ENCODE measurements at places on chromosomes 12 and 14.

DNA sequence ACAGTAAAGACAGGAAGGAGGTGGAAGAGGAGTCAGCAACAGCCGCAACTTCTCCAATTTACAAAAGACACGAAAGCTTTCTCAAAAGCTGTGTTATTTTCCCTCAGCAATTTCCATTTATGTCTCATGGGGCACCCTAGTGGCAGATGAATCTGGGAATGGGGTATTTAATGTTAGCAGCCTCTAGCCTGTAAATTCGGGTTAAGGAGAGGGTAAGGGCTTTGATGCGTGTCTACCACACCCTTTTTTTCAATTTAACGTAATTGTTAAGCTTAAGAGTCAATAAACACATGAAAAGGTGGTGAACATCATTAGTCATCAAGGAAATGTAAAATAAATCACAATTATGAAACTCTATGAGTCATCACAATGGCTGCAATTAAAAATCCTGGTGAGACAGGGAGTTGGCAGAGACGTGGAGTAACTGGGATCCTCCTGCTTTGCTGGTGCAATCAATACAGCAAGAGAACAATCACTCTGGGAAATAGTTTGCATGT lies 986.4 kb downstream of the AACS start:
- DNase-seq = no peak

- no peak for DNase-seq
Observed at GRCh38 chr12:16833376-16834015, 227.5 kb upstream of the LMO3 start.

- DNase-seq = no peak
Observed at GRCh38 chr12:27754795-27755194, 25.2 kb upstream of the KLHL42 start.

GRCh38 chr14:53710615-53711014 lies 246.0 kb downstream of the BMP4 start:
- DNase-seq = no peak

DNA sequence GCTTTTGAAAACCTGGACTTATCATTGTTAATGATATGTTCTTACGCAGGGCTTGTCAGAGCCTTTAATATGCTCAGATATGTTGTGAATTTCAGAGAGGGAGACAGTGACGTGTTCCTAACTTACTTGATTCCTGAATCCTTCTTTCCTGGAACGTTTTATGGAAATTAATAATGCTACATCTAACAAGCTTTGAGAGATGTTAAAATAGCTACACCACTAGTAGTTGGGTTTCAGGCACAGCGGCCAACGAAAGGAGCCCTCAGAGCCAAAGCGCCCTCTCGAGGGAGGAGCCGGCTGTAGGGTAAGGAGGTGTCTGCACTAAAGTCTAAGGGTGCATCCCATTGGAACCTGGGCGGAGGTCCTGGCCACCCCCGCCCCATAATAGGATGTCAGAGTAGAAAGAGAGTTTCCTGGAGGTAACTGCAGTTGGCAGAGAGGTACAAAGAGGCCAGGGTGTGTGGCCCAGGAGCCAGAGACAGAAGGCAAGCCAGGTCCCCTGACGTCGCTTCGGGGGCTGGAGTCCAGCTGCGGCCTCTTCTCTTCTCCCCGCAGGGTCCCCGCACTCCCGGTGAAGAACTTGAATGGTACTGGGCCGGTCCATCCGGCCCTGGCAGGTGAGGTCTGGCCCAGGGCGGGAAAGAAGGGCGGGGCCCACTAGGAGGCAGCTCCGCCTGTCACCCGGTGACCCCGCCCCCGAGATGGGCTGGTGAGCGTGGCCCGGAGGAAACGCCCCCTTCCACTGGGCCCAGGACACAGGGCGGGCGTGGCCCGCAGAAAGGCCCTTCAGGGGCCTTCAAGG lies 36.3 kb downstream of the DTX1 start:
- peak; percentile 18 for DNase-seq

DNA sequence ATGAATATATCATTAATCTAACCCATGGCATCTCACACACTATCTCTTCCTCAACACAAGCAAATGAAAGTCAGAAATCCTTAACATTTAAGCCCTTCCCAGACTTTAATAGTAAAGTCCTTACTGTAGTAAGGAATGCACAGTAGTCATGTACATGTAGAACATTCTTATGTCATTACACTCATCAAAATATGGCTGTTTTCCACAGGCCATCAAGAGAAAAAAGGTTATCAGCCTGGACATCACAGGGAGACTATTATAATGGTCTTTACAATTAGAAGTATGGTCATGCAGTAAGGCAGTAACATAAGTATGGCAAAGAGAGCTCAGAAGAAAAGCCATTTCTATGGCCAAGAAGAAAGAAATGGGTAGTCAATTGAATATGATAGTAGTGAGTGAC lies 121.2 kb downstream of the SLC6A15 start:
- DNase-seq = no peak

DNA sequence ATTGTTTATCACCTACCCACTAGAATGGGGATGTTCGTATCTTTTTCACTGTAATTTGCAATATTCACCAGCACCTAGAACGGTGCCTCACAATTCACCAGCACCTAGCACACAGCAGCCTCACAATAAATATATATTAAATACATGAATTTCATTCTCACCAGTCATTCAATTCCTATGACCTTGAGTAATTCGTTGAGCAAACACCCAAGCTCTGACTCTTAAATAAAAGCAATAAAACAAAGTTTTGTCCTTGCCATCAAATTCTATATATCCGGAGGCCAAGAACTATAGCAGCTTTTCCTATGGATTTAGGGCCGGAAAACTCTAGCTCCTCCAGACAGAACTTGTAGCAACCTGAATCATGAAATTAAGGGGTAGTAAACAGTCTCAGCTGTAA lies 981 bp downstream of the VTI1B start:
- no peak for DNase-seq

DNA sequence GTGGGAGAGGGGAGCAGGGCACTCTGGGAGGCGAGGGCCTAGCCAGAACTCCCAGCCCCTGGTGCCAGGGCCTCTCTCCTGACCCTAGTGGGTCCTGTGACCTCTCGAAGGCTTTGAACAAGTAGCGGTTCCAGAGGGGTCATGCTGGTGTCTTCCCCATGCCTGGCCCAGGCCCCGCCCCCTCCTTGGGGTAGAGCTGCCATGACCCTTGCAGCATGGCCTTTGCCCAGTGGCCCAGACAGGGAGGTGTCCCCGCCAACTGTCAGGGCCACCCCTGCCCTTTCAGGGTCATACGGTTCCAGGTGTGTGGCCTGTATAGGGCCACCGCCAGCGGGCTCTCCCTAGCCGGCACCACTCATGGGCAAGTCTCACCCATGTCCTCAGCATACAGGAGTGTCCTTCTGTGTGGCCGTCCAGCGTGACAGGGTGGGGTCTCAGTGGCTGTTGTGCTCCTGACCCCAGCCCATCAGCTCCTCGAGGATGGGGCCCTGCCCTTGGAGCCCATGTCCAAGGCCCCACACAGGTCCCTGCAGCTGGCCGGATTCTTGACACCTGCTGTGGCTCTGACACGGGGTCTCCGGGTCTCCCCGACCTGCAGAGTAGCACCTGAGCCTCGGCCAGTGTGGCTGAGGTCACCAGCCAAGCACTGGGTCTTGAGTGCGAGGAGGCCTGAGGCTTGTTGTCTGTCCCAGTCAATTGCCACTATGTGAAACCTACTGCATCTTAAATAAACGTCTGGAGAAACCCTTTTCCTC lies 34.6 kb downstream of the PACS2 start:
- no peak for DNase-seq

GRCh38 chr12:31308116-31308515 lies 17.8 kb downstream of the SINHCAF start:
- no peak for DNase-seq

DNA sequence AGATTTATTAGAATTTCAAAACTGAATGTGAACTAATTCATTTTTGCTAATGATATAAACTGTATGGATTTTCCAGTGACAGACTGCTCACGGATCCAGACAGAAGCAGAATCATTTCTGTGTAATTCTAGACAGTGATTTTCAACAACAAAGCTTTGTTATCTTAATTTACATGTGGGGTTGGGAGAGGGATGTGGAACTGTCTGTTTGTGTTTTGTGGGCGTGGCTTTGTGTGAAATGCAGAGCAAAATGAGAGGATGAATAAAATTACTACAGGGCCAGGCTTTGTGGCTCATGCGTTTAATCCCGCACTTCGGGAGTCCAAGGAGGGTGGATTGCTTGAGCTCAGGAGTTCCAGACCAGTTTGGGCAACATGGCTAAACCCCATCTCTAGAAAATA lies 834.7 kb downstream of the GALC start:
- no peak for DNase-seq

DNA sequence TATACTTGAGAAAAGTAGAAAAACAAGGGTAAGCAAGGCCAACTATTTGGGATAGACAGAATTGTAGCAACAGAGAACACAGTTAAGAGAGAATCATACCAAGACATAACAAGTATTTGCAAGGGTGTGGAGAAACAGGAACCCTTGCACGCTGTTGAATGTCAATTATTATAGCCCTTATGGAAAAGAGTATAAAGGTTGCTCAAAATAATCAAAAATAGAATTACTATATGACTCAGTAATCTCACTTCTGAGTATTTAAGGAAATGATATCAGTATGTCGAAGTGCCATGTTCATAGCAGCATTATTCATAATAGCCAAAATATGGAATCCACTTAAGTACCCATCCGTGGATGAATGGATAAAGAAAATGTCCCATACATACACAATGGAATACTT lies 193.3 kb downstream of the PHLDA1 start:
- no peak for DNase-seq

DNA sequence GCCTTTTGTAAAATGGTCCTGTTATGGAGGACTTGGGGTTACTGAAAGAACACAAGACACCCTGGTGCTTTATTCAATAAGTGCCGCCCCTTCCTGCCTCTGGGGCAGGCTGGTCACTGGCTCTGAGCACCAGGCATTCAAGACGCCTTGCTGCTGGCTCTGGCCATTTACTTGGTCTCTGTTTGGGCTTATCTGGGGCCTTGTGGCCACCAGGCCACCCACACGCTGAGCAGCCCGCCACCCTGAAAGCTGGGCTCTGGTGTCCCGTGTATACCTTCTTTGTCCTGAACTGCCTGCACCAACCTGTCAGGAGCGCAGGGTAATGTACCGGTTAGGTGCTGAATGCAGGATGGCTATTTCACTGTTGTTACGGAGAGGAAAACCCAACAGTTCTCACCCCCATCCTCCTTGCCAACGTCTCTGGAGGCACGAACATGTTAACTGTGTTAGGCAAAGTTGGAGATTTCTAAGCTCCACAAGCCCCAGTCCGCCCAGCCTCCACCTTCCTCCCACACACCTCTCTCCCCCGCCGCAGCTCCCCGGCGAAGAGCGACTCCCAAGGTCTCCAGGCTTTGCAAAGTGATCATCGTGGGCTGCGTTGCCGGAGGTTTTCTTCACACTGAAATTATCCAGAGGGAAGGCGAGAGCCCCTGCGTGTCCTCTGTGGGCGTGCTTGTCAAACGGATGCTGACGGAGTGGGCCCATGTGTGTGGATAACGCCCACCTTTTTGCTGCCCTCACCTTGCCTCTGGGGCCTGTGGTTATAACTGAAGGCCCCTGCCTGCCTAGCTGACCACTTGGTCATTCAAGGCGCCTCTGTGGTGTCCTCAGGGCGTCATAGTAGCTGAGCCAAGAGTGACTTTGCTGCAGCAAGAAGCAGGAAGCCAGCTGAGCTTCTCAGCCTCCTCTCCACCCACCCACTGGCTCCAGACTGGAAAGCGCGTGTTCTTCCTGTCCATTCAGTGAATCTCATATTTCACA lies 18.8 kb upstream of the BEGAIN start:
- no peak for DNase-seq

DNA sequence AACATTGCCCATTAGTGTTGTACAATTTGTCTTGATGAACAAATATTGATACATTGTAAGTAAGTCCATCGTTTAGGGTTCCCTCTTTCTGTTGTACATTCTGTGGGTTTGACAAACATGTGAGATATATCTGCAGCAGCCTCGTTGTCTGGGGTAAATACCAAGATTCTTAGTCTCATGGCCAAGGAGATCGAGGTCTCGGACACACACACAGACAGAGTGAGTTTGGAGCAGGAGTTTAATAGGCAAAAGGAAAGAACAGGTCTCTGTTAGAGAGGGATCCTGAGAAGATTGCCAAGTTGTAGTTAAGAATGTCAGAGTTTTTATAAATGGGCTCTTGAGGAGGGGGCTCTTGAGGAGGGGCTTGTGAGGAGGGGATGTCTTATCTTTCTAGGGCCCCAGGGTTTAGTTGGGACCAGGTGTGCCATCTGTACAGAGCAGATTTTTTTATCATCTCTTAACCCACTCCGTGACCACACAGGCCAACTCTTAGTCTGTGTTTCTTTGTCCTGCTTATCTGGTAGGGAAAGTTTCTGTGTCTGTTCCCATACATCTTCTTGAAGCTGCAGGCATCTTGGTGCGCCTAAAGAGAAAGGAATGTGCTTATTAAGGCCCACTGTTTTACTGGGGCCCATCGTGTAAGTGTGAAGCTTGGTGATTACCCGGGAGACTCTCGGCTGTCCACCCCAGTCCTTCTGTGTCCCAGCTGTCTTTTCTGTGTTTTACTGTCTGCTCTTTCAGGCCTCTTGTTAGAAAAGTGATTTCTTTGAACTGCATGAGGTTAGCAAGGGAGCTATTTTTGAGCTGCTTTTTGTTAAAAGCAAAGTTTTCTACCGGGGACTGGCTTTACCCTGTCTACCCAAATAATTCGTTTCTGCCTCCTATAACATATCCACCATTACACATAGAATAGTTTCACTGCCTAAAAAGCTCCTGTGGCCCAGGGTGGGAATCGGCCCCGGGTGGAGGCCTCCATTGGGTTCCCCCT lies 22.4 kb upstream of the CLEC2D start:
- no peak for DNase-seq

GRCh38 chr12:106769546-106769945 lies 4.9 kb upstream of the RIC8B start:
- no peak for DNase-seq

GRCh38 chr14:46250113-46250703 lies 401.4 kb downstream of the RPL10L start:
- DNase-seq = no peak

- no peak for DNase-seq
Observed at GRCh38 chr14:38662781-38663180, 406.9 kb upstream of the CLEC14A start.

- no peak for DNase-seq
Observed at GRCh38 chr14:101948666-101949216, 15.6 kb upstream of the DYNC1H1 start.

- no peak for DNase-seq
Observed at GRCh38 chr14:69594846-69595245, 16.6 kb upstream of the SUSD6 start.

GRCh38 chr14:102893452-102893851 lies 29.0 kb upstream of the AMN start:
- no peak for DNase-seq
